ENCODE measurements at places on chromosomes 16 and 17.

GRCh38 chr16:13436641-13437412 lies 483.1 kb upstream of the ERCC4 start:
- peak; percentile 9 for DNase-seq

- peak; percentile 38 for DNase-seq
Observed at GRCh38 chr17:61157246-61157886, 242.3 kb upstream of the TBX2 start.

DNA sequence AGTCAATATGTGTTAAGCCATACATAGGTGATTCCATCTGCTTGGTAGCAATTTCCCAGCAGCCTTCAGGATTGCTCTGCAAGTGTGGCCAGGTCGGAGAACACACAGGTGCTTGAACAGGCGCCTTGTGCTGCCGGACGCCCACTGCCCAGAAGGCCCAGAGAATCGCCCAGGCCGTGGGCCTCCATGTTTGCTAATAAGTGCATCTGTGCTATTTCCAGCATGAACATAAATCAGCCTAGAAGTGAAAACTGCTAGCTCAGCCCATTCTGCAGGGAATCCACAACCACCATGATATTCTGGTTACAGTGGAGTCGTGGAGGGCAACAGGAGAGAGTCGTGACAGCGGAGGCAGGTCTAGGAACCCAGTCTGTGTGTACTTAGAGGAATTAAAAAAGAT lies 78.1 kb downstream of the ZFHX3 start:
- DNase-seq, result no peak

GRCh38 chr16:50419116-50419515 lies 50.3 kb upstream of the BRD7 start:
- DNase-seq, result no peak

Data from HFFc6 (cell line).